ENCODE measurements at places on chromosomes 3 and 15. TPM values are rescaled to one million over a fixed set of nuclear protein-coding genes. Genes with fewer than 3 reads are reported as not detected.

The TGM5 gene
- 1.0 TPM for total RNA-seq

The RFTN1 gene
- 91.6 TPM for total RNA-seq

The GP9 gene
- not detected for total RNA-seq

The EMC7 gene
- total RNA-seq: 41.8 TPM

The APOD gene
- 1,841 TPM for total RNA-seq

The DZIP1L gene
- total RNA-seq: 33.3 TPM
